NCI-H1436 treated with DMSO at 0.1 percent for 48 hours (cell line): ENCODE measurements at places on chromosomes 1 and 21.

- no peak for DNase-seq
Measured at GRCh38 chr1:191101960-191102359, 624.3 kb upstream of the BRINP3 start.

GRCh38 chr1:168138134-168138533 lies 1.4 kb upstream of the GPR161 start:
- no peak for DNase-seq

DNA sequence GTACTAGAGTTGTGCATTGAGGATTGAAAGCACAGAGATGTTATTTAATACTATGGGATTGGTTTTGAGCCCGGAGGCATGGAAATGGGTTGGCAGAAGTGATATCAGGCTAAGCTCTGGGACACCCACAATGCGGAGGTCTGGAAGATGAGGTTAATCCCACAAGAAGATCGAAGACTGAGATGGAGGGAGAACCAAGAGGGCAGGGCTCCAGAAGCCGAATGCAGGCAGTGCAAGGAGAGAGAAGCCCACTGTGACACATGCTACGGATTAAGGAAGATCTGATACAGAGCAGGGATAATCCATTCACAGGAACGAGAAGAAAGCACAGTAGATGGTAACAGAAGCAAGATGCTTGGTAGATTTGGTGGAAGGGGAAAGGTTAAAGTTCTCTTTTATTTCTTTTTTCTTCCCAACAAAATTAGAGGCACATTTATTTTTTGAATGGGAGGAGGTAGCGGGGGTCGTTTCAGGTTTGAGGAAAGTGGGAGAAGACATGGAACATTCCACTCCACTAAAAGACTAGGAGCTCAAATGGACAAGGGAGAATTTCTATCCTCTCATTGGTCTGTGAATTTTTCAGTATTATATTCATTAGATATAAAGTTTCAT lies 113.2 kb downstream of the NCAM2 start:
- no peak for DNase-seq

DNA sequence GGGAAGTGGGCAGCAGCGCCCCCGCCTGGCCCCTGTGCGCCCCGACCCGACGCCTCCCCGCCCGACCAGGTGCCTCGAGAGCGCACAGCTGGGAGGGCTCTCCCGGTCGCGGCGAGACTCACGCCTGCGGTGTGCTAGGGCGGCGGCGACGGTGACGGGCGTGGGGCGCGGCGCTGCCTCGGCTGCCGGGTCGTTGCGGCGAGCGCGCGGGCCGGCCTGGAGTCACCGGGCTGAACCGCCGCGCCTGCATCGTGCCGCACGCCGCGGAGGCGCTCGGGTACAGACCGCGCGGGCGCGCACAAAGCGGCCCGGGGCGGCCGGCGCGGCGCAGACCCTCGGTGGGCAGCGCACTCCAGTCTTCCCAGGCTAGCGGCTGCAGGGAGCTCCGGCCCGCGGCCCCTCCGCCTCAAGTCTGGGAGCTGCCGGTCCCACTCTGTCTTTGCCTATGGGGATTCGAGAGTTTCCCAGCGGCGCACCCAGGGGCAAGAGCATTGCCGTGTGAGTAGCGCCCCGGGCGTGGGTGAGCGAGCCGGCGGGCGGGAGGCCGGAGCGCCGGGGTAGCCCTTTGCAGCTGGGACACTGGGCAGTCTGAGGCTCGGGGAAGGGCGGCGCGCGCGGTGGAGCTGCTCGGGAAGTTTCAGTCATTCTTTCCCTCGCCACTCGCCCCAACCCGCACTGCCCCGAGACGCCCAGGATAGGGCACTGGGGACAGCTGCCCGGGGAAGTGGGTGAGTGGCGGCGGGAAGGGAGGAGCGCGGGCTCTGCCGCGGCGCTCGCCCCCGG lies at the start of gene SLC35F3:
Gene SLC35F3, plus strand, starts transcription at position 44 of the 783 bp plus-strand sequence.
- DNase-seq, result no peak

DNA sequence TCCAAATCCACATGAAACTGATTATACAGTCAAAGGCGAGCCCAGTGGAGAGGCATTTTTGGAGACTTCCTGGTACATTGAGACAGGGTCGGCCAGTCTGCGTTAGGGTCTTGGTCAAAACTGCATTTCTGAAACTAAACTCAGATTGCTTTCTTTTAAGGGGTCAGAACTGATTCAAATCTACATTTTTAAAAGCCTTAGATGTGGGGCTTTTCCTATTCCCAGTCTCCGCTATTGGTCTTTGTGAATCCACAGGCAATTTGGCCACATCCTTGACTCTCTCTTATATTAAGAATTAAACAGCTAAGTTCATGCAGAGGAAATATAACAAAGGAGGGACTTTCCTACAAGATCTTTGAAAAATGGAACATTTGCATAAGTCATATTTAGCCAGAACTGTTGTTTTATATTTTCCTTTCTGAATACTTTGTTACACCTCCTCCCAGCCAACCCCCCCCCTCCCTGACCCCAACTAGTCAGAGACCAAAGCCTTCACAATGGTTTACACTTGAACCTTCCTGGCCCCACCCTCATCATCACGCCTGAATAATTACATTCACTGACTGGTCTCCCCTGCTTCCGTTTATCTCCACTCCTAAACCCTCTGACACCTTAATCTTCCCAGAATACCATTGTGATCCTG lies 30.9 kb downstream of the SELL start:
- no peak for DNase-seq

GRCh38 chr1:15524021-15524282 lies at the start of gene CASP9:
Gene CASP9, minus strand, starts transcription at chr1:15524215. Its CDS starts 15 bp downstream, at chr1:15524200.
- DNase-seq, result no peak

- DNase-seq, result no peak
Measured at GRCh38 chr1:85406887-85407533, 57.9 kb downstream of the DDAH1 start.

DNA sequence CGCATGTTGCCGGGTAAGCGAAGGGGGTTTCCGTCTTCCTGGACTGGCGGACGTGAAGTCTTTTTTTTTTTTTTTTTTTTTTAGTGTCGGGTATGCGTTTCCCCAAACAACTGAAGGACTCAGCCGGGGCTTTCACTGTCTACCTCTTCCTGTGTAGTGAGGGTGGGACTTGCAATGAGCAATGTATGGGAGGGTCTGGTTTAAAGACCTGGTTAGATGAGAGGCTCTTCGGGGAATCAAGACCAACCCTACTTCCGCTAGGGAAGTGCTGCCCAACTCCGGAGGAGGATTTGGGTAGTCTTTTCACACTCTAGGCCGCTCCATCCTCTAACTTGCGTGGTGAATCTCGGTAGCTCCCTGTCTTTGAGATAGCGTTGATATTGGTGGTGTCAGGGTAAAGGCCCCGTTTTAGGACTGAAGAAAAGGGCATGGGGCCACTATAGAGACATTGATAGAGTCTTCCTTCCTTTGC lies 754 bp downstream of the PRRC2C start:
- DNase-seq, result no peak
